ENCODE measurements at places on chromosomes 4 and X. TPM values are rescaled to one million over a fixed set of nuclear protein-coding genes. Genes with fewer than 3 reads are reported as not detected.

The CTAG2 gene
- total RNA-seq, result not detected

The CFAP47 gene
- total RNA-seq, result not detected

The PLK4 gene
- 45.6 TPM for total RNA-seq

The VCX2 gene
- not detected for total RNA-seq

The NPY2R gene
- total RNA-seq, result not detected

The SLC7A11 gene
- 3.2 TPM for total RNA-seq

The C1QTNF7 gene
- total RNA-seq, result not detected

The WDR17 gene
- 1.1 TPM for total RNA-seq

The CETN2 gene
- total RNA-seq, result 12.3 TPM

The RADX gene
- total RNA-seq, result 11.8 TPM

The ARMCX2 gene
- 8.7 TPM for total RNA-seq

The PABPC1L2A gene
- not detected for total RNA-seq

The ANTXR2 gene
- 14.4 TPM for total RNA-seq

The S100P gene
- total RNA-seq, result 19.3 TPM

The GPR119 gene
- not detected for total RNA-seq

The CXorf65 gene
- 12.6 TPM for total RNA-seq

All from activated CD4-positive, alpha-beta memory T cell treated with anti-CD3 and anti-CD28 coated beads for 36 hours (primary cell).